ENCODE measurements at places on chromosomes 5 and 9.

DNA sequence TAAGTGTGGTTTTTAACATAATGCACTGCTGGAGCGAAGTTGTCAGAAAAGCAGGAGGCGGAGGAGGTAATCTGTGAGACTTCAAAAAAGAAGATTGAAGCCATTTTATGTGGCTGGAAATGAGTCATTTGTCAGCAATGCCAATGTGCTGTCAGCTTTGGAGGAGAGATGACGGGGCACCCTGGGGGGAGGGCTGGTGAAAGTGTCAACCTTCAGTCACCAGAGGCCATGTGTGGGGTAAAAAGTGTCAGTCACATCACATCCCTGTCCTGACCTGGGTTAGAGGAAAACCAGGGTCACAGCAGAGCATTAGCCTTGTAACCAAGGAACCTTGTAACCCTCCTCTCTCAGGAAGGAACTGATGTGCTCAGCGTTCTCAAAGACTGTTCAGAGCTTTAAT, 59.1 kb downstream of the TLR4 start:
- no peaks in the 10 kb centered on the region for H3K36me3 ChIP-seq
- H3K27me3 ChIP-seq = no peaks in the 10 kb centered on the region
- no peak overlapping the region for H3K4me3 ChIP-seq
- peaks cover 5% of the 10 kb centered on the region for H3K4me1 ChIP-seq

- no peaks in the 10 kb centered on the region for H3K27me3 ChIP-seq
- H3K27ac ChIP-seq = no peak overlapping the region
- H3K4me3 ChIP-seq = no peak overlapping the region
- no peaks in the 10 kb centered on the region for H3K36me3 ChIP-seq
These were observed 181.8 kb downstream of the SAXO1 start for GRCh38 chr9:18851069-18851795.

- H3K27me3 ChIP-seq = no peaks in the 10 kb centered on the region
- no peak overlapping the region for H3K4me3 ChIP-seq
- H3K36me3 ChIP-seq = no peaks in the 10 kb centered on the region
- H3K27ac ChIP-seq = no peak overlapping the region
- no peak for DNase-seq
These were observed 254.8 kb downstream of the NSG2 start for GRCh38 chr5:174300118-174300940.

- no peaks in the 10 kb centered on the region for H3K36me3 ChIP-seq
- peak; percentile 49 for DNase-seq
- no peak overlapping the region for H3K27ac ChIP-seq
These were observed 2.8 kb downstream of the RORB start for GRCh38 chr9:74499770-74500583.

GRCh38 chr5:142981886-142982820, 212.0 kb downstream of the ARHGAP26 start:
- peak; percentile 70 for DNase-seq
- peak overlapping the region; percentile 55 for H3K27ac ChIP-seq
- no peaks in the 10 kb centered on the region for H3K27me3 ChIP-seq
- H3K36me3 ChIP-seq = no peaks in the 10 kb centered on the region
- no peak overlapping the region for H3K4me3 ChIP-seq

DNA sequence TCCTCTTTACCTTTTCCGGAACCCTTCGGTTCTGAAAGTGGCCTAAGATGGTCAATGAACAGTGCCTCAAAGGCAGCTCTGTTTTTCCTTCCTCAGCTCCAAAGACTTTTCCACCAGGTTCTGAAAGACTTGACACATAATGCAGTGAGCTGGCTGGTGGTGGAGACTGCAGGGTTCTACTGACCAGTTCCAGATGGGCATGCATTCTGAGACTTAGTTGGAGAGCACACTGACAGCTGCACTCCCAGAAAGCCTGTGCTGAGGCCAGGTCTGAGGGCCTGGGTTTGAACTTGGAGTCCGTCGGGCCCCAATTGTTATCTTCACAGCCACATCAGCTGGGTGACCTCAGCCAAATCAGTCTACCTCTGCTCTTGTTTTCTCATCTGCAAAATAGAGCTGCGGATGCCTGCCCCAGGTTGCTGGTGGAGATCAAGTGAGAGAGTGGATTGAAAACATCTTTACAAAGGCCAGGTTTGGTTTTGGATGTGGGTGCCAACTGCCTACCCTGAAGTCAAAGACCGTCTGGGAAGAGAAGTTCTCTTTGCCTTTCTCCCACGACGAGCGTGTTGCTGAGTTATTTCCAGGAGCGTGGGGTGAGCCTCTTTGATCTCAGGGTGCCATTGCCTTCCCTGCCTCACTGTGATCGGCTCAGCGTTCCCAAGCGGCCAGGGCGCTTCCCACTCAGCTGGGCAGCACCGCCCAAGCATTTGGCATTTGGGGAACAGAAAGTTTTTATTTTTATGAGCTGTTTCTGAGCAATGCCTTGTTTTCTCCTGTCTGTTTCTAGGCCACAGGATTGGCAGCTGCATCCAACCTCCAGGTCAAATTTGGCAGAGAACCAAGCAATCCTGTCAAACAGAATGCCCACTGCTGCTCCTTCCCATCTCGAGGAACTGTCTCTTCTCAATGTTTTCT, 54.9 kb downstream of the RAD23B start:
- H3K27ac ChIP-seq = no peak overlapping the region
- H3K27me3 ChIP-seq = no peaks in the 10 kb centered on the region
- H3K4me1 ChIP-seq = no peaks in the 10 kb centered on the region

- no peak for DNase-seq
- H3K4me1 ChIP-seq = no peaks in the 10 kb centered on the region
- no peak overlapping the region for H3K27ac ChIP-seq
- H3K4me3 ChIP-seq = no peak overlapping the region
These were observed 41.4 kb upstream of the LRRC14B start for GRCh38 chr5:149745-150485.

DNA sequence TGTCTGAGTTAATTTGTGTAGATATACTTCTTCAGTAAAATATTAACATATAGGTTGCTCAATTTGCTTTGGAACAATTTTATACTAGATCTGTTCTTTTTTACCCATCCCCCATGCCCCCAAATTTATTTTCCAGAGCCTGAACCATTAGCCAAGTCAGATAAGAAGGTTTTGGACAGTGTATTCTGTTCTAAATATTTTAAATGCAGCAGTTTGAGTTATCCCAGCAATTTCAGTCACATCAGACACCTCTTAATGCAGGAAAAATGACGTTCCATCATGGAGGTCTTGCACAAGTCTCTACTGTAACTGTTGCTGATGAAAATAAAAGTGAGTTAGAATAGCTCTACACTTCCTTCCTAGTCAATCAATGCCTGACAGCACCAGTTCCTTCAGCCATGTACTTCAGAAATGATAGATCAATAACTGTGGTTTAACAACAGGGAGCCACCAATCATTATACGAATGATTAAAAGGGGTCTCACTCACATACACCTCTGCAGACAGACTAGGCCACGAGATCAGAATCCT, 215.8 kb downstream of the BNC2 start:
- H3K4me3 ChIP-seq = no peak overlapping the region
- no peak overlapping the region for H3K27ac ChIP-seq
- no peaks in the 10 kb centered on the region for H3K27me3 ChIP-seq
- H3K4me1 ChIP-seq = no peaks in the 10 kb centered on the region

- no peak overlapping the region for H3K4me3 ChIP-seq
- DNase-seq = no peak
- no peaks in the 10 kb centered on the region for H3K36me3 ChIP-seq
- H3K4me1 ChIP-seq = no peaks in the 10 kb centered on the region
- no peaks in the 10 kb centered on the region for H3K27me3 ChIP-seq
These were observed 7.2 kb downstream of the IRGM start for GRCh38 chr5:150853561-150853960.

GRCh38 chr5:149995385-149996204, 4.9 kb downstream of the TIGD6 start:
- H3K27ac ChIP-seq = no peak overlapping the region
- no peaks in the 10 kb centered on the region for H3K27me3 ChIP-seq
- no peak overlapping the region for H3K4me3 ChIP-seq
- H3K36me3 ChIP-seq = no peaks in the 10 kb centered on the region
- H3K4me1 ChIP-seq = peaks cover 4% of the 10 kb centered on the region
